ENCODE measurements at places on chromosomes 7 and 10.

DNA sequence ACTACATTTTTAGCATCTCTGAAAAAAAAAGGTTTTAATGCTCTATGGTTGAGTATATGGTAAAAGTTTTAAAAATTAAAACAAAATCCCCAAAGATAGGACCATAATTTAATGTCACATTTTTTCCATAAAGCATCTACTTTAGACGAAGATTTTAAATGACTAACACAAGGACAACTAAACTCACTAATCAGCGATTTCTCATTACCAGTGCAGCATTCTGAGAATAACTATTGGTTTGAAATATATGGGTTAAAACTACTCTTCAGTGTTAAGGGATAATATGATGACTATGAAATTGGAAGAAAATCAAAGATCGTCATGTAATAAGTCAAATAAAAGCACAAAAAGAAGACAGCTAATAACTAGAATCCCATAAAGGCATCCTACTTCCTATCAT is 118.4 kb downstream of the CNOT4 start:
- DNase-seq: no peak

- no peak for DNase-seq
These were observed 663.6 kb downstream of the GRM8 start for GRCh38 chr7:126589068-126589684.

DNA sequence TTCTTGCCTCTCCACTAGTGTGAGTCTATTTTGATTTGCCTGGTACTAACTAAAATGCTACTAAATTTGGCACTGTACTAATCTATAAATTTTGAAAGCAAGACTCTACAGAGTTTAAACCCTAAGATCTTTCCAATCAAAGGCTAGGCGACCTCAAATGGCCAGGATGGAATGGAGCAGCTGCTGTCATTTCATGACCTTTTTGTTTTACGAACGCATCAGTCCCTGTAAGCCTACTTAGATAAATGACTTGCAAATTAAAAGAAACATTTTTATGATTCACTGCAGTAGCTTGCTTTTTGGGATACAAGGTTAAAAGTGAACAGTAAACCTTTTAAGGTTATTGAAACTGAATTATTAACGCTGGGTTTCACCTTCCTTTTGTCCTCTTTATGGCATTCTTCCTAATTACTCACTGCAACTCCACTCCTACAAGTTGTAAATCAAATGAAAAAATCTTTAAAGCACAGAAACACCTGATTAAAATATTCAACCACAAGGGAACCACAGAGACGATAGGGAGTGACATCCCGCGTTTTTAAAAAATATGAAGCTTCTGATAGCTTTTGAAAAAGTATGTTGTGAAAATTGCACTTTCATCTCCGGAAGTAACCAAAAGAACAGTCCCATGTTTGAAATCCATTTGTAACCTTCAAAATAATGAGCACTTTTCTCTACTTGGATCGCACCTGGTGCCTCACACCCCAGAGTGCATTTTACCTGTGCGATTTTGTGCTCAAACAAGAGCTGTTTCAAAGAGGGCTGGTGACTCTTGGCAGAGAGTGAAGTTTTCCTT is 595.1 kb downstream of the PARD3 start:
- DNase-seq: no peak

GRCh38 chr10:97752956-97753355 is 16.0 kb downstream of the ZFYVE27 start:
- DNase-seq: no peak

DNA sequence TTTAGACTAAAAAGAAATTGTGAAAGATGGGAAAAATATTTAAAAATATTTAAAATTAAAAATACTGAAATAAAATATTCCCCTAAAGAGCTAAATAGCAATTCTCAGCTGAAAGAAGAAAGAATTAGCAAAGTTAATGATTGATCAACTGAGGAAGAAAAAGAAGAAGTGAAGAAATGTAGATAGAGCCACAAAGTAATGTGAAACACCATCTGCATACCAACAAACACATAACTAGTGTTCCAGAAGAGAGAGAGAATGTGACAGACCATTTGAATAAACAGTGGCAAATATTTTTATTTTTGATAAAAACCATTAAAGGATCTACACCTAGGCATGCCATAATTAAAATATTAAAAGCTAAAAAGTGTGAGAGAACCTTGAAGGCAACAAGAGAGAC is 784.5 kb upstream of the ZWINT start:
- no peak for DNase-seq

DNA sequence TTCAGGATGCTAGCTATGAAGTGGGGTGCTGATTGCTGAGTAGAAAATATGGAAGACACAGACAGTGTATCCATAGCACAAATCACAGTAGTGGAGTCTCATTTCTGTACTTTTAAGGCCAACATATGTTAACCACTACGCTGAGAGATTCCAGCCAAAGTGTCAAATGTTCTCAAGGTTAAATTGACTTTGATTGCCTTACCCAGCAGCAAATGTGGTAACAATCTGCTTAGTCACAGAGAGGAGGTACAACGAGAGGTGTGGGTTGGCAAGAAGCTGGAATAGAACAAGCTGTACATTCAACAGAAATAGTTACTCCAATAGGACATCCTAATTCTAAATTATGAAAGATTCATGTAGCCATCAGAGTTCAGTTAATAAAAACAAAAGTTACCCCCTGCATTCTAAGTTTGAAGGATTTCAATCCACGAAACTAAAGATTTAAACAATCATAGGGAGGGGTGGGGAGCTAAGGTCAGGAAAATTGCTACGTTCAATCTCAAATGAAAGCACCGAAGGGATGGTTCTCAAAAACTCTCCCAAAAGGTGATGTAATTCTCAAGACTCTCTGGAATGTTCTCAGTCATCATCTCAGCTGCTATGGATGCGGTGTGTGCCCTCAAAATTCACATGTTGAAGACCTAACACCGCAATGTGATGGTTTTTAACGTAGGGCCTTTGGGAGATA is 137.0 kb downstream of the ETV1 start:
- DNase-seq: no peak

GRCh38 chr10:95758351-95759025 is 2.5 kb downstream of the ENTPD1 start:
- no peak for DNase-seq

- no peak for DNase-seq
These were observed 41.0 kb downstream of the SNX10 start for GRCh38 chr7:26332698-26333097.

- DNase-seq: no peak
These were observed 63.3 kb upstream of the NANOS1 start for GRCh38 chr10:118966076-118966849.

GRCh38 chr7:11228515-11228914 is 254.8 kb downstream of the PHF14 start:
- DNase-seq: no peak

DNA sequence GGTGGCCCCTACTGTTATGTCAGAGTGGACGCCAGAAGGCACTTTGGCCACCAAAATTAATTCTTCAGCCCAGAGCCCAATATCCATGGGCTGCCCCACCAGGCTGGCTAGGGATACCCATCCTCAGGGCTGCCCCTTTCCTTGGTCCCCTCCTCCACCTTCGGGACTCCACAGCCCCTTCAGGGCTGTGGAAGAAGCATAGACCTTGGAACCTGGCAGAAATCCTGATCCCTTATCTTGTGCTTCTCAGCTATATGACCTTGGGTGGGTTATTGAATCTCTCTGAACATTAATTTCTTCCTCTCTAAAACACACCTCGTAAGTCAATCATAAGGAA is 499 bp upstream of the TMUB1 start:
- no peak for DNase-seq

- DNase-seq: no peak
These were observed 283.0 kb upstream of the KLF6 start for GRCh38 chr10:4067931-4068561.

DNA sequence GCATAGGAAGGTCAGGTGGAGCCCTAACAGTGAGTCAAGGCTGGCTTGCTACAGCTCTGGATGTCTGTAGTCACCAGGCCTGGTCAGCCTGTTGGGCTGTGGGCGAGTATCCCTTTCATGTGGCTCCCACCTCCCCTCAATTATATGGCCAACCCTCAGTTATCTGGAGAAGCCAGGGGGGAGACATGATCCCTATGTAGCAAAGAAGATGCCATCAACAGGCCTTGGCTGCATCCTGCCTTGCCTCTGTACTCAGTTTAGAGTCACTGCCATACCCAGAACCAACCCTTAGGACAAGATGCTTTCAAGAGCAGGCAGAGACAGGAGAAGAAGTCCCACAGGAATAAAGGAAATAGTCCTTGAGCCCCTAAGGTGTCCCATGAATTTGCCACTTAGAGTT is 763.9 kb downstream of the GRID1 start:
- no peak for DNase-seq

DNA sequence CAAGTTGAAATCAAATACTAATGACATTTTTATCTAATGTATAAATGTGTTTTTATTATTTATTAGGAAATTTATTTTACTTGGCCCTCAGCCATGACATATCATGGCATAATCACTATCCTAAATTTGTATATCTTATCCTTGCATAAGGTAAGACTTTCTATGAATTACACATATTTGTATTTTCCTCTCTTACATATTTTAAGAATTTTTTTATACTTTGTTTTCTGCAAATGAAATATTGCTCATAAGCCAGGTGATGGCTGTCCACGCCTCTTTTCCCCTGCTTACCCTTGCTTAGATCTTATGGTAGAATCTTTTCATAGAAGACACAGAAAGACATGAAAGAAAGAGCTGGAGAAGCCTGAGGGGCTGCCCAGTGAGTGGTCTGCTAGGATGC is 48.2 kb downstream of the IKZF1 start:
- DNase-seq: no peak

DNA sequence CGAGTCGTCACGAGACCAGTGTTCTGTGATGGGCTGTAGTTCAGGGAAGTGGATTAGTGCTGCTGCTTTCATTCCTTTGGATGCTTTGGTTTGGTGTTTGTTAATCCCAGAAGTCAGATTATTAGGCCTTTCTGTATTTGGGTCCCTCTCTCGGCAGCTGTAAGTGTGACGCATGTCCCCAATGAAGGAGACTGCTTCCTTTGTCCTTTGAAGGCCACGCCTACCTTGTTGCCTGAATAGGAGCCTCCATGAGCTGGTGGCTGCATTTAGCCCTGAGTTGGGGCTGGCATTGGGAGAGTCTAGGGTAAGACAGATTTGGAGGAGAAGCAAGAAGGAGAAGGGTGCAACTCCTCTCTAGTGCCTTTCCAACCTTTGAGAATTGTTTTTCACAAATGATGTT is 34.5 kb downstream of the DOCK1 start:
- DNase-seq: no peak

DNA sequence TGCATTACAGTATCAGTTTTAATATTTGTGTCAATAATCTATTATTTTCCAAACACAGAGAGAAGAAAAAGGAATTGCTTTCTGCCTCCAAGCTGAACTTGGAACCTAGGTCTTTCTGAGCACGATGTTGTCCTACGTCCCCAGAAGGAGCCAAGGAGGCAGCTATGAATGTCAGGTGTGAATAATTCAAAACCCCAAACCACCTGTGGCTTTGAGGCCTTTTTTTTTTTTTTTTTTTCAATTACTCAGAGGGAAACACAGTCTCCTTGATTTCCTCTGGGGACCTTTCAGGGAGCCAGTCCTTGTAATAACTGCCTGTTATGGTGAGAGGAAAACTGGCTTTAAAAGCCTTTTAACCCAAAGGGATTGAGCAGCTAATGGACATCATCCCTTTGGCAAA is 8.3 kb downstream of the GPR85 start:
- no peak for DNase-seq

GRCh38 chr10:97321804-97322190 is 2.7 kb downstream of the FRAT1 start:
- DNase-seq: no peak

DNA sequence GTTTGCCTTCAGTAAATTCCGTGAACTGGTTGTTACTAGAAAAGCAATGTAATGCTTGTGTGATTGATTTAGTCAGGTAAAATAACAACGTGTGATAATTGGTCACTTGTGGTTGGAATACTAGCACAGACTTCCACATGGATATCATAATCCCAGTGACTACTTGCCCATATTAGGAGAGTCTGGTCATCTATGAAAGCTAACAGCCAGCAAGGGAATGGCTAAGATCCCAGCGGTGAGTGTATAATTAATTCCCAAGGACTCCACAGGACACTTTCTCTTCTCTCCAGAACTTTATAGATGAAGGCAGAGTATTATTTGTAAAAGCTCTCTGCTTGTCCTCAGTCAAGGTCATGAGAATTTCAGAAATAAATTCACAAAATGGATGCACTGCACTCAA is 662.6 kb upstream of the TEX47 start:
- DNase-seq: no peak

- DNase-seq: no peak
These were observed 204.4 kb upstream of the TMEM72 start for GRCh38 chr10:44706745-44707144.

DNA sequence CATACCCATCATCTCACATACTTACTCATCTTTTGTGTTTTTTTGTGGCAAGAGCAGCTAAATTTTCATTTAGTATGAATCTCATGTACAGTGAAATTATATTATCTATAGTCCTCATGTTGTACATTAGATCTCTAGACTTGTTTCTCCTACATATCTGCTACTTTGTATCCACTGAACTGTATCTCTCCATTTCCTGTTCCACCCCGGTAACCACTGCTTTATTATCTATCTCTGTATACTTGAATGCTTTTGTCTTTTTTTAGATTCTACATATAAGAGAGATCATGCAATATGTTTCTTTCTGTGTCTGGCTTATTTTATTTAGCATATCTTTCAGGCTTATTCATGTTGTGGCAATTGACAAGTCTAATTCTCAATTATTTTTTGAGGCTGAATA is 125.1 kb downstream of the ANKRD7 start:
- no peak for DNase-seq

- DNase-seq: no peak
These were observed 30.4 kb downstream of the CNTNAP2 start for GRCh38 chr7:146146831-146147486.

DNA sequence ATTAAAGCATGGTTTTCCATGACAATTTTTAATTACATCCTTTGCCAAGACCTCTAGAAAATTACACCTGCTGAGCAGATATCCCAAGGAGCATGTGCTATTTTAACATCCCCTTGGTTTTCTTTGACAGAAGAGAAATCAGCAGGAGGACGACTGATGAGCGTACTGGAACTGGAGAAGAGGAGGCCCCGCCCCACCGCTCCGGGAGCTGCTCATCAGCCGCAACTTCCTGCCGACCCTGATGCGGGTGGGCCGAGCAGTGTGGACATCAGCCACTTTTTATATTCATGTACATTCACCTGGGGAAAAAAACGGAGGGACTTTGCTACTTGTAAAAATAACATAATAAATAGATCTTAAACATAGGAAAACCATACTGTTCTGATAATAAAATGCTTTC is 54.2 kb downstream of the CDC123 start:
- no peak for DNase-seq
